ENCODE measurements at places on chromosomes 6 and 20.

DNA sequence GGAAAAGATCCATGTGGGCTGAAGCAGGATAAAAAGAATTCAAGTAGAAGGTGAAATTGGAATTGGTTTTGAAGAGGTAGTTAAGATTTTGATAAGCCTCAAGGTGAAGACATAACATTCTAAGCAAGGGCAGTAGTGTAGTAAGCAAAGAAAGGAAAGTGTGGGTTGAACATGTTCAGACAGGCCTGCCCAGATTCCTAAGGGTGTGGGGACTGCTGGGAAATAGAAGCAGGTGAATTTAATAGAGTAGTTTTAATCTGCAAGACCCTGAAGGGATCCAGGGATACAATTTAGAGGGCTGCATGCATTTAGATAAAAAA, 19.1 kb downstream of the TAB2 start:
- no peak for DNase-seq

DNA sequence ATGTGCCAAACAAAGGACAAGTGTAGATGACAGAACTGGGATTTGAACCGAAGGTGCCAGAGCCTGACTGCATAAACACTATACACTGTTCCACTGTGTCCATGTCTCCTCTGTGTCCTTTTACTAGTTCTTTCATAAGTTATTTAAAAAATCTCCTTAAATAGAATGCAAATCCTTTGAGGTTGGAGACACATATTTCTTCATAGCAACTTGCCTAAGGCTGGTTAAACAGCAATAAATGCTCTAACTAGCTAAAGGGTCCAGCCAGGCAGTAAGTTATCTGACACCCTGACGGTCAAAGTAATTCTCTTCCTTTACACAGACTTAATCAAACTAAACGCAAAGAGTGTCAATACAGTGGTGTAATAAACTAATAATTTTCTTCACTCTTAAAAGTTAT, 76.2 kb upstream of the TRAF3IP2 start:
- no peak for DNase-seq

- DNase-seq: no peak
Measured at GRCh38 chr6:31115941-31116560, 1.5 kb downstream of the PSORS1C1 start.

DNA sequence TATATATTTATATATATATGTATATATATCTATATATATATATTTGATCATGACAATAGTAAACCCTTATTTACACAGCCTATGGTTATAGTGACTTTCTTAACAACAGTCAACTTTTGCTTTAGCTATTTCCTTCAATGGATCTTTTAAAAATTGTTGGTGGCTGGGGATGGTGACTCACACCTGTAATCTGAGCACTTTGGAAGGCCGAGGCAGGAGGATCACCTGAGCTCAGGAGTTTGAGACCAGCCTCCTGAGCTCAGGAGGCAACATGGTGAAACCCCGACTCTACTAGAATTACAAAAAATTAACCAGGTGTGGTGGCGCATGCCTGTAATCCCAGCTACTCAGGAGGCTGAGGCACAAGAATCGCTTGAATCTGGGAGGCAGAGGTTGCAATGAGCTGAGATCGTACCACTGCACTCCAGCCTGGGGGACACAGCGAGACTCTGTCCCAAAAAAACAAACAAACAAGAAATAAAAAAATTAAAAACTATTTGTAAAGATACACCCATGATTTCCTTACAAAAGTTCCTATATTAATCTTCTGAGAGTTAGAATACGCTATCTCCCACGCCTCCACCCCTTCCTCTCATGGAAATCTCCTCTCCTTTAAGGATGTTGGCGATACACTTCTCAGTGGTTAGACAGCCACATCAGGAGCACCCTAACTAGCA, 29.2 kb upstream of the CNKSR3 start:
- DNase-seq: no peak

- DNase-seq: no peak
Measured at GRCh38 chr6:26214803-26215584, 127.8 kb downstream of the HFE start.

GRCh38 chr20:51930775-51931174, 128.5 kb upstream of the SALL4 start:
- peak; percentile 10 for DNase-seq

- no peak for DNase-seq
Measured at GRCh38 chr6:63689421-63689820, 53.8 kb downstream of the PHF3 start.

DNA sequence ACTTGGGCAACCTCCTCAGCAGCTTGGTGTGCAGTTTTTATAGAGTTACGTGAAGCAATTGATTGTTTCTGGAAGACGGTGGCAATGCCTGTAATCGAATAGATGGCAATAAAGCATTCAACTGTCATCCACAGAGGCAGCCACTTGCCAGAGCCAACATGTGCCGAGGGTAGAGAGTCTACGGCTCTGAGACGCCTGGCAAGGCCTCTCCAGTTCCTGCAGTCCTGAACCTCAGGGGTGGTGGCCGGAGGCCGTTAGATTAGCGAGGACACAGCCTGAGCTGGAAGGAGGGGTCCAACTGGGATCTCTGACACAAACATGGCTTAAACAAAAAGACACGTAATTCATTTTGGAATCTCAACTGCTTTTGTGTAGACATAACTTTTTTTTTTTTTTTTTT, 775 bp upstream of the TTLL2 start:
- no peak for DNase-seq

DNA sequence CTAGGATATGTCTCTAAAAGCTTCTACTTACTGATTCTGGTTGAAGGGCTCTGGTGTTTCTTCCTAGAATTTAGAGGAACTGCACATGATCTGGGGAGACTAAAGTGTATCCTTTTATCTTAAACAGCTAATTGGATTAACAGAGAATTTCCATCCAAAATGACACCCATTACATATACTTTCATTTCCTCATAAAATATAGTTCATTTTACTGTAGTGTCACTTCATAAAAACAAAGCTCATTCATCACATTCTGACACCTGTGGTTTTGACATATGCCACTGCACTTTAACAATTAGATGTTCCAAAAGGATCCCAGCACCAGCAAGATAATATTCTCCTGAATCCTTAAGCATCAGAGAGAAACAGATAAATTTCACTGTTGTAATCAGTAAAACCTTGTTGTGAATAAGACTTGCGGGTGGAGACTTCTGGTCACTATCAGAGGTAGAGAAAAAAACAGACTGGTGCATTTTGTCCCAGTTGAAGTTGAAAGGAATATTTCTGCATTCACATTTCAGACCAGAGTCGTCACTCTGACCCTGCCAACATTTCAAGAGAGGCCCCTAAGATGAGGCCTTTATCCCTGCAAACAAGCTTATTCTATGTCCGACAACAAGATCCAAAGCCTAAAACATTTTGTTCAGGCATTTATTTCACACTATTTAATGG, 175.3 kb upstream of the BMP5 start:
- no peak for DNase-seq

- DNase-seq: peak; percentile 61
Measured at GRCh38 chr6:49606721-49607390, 29.8 kb downstream of the RHAG start.

GRCh38 chr6:69379518-69379917, 417.3 kb downstream of the LMBRD1 start:
- DNase-seq: no peak

DNA sequence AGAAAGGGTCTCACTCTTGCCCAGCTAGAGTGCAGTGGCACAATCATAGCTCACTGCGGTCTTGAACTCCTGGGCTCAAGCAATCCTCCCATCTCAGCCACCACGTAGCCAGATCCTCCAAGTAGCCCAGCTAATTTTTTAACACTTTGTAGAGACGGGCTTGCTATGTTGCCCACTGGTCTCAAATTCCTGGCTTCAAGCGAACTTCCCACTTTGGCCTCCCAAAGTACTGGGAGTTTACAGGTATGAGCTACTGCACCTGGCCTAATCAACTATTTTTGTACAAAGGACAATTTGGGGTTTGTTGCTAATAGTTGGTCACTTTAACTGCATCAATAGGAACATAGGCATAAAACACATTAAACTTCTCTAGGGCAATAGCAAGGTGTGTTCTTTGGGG, 29.9 kb upstream of the SYNCRIP start:
- no peak for DNase-seq

DNA sequence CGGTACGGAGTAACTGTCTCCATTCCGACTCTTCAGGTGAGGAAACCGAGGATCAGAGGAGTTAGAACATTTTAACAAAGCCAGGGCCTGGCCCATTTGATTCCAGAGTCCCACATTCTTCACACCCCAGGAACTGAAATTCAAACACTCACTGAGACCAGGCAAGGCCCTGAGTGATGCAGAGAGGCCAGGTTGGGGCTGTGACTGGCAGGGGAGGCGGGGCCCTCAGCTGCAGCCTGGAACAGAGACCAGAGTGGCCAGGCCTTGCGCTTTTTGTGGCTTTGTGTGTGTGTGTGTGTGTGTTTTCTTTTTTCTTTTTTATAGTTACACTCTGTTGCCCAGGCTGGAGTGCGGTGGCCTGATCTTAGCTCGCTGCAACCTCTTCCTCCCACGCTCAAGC, 57.2 kb downstream of the BCAS4 start:
- no peak for DNase-seq

DNA sequence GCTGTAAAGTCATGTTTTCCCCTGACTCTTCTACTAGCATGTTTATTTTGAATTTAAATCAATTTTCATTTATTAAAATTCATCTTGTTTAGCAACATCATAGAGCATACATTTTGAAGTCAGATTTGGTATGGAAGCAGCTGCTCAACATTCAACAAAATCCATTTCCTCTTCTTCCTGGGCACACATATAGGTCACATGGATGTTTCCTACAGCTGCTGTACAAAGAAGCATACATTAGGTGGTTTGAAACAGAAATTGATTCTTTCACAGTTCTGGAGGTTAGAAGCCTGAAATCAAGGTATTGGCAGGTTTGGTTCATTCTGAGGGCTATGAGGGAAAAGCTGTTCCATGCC, 495.2 kb downstream of the RFPL4B start:
- DNase-seq: no peak

- DNase-seq: no peak
Measured at GRCh38 chr20:2557873-2558580, 21.7 kb downstream of the TMC2 start.

DNA sequence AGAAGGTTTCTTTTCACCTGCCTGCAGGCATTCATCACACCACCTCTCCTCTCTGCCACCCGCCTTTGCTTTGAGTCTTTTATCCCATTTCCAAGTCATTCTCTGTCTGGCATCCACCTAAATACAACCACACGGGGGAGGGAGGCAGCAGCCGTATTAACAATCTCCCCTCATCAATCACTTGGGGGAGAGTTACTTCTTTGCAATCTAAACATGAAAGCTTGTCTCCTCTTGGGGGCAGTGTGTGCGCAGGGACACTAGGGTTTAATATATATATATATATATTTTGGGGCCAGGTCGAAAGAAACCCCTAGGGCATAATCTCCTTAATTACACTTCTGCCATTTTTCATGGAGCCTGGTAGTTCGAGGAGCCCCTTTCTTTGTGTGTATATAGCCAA, 214.5 kb downstream of the TSHZ2 start:
- DNase-seq: no peak

DNA sequence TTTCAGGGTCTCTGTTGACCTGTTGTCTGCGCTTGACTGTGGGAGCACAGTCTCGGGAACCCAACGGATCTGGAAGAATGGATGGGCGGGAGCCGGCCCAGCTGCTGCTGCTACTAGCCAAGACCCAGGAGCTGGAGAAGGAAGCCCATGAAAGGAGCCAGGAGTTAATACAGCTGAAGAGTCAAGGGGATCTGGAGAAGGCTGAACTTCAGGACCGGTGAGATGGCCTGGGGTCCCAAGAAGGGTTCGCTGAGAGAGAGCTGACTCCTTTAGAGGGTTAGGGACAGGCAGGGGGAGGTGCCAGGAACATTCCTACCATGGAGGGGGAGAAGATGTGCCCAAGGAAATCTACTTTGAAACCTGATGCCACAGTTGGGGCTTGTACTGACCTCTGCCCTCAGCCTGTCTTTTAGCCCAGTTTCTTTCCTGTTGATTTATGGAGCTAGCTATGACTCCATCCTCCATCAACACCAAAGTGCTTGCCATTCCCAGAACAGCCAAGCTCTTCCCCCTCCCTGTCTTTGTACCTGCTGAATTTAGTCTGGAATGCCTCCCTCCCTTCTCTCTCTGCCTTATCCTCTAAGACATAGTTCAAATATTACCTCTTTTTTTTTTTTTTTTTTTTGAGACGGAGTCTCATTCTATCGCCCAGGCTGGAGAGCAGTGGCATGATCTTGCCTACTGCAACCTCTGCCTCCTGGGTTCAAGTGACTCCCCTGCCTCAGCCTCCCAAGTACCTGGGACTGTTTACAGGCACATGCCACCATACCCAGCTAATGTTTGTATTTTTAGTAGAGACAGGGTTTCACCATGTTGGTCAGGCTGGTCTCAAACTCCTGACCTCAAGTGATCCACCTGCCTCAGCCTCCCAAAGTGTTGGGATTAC, 12.2 kb downstream of the CEP250 start:
- DNase-seq: peak; percentile 21

DNA sequence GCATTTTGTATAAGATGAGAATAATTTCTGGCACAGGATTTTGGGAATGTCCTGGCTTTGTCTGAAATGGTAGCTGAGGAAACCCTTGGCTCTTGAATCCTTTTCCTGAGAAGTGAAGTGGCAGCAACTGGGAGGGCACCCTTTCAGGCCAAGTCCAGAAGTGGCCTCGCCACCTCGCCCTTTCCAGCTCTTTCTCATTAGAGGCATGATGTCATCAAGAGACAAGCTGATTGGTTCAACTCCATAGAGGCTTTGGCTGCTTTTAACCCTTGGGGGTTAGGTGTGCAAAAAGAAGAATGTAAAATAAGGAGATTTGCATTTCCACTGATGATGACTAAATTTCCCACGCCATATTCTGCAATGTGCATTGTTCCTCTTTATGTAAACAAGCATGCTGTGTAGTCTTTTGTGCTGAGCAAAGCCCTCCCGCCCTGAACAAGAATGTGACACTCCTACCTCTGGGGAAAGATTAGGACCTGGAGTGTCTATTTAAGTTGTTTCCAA, 116.5 kb downstream of the TCP11 start:
- no peak for DNase-seq

DNA sequence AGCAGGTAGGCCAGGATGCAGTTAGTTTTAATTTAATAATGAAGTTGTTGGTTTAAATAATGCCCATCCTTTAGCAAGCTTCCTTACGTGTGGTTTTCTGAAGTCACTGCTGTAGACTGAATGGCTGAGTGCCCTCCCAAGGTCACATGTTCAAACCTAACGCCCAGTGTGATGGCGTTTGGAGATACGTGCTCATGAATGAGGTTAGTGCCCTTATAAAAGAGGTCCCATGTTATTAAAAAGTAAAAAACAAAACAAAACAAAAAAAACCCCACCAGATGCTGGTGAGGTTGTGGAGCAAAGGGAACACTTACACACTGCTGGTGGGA, 16.3 kb downstream of the LRP11 start:
- no peak for DNase-seq

DNA sequence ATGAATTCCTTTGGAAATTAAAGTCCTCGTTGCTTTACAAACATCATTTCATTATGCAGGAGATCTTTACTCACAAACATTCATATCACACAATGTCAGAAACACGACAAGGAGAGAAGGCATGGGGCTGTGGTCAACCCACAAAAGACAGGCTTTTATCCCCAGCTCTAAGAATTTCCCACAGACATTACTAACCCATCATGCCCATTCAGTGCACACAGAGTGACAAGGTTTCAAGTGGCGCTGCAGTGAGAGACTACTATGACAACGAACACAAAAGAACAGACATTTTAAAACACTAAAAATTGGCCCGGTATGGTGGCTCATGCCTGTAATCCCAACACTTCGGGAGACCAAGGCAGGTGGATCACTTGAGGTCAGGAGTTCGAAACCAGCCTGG, 579.8 kb upstream of the AGPAT4 start:
- no peak for DNase-seq
